ENCODE measurements at places on chromosomes 3 and 15.
A peak's percentile ranks its signal among the peaks of the same experiment; 100 is the strongest.

DNA sequence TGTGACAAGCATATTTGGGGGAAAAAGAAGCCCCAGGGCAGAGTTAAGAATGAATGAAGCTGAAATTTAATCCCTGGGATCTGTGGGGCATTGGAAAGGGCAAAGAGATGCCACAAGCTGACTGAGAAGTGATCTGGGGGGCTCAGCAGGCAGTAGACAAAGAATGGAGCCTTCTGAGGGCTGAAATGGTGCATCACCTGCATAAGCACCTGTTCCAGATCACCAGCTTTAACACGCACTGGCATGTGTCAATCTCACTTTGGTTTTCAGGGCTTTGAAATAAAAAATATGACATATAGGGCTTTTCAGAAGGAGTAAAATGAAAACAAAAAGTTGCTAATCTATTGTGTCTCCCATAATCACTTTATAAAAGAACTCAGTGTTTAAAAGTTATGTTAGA, 210.8 kb upstream of the ARHGEF26 start:
- no peak for DNase-seq

- DNase-seq = no peak
Observed at GRCh38 chr15:25403771-25404170, 35.1 kb downstream of the UBE3A start.

- DNase-seq = no peak
Observed at GRCh38 chr3:159196359-159196758, 394.5 kb downstream of the MFSD1 start.

DNA sequence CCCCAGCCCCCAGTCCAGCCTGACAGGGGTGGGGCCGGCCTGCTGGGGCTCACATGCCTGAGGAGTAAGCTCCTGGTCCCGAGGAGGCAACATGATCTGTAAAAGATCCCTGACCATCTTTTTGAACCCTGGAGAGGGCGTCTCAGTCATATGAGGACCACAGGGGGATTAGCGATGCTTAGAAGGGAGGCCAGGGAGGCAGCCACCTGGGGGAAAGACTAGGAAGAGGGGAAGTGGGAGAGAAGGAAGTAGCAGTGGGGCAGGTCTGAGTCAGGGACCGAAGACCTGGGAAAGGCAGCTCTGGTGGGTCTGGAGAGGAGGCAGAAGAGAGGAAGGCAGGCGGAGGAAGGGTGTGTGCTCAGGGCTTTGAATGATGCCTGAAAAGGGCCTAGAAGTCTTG, 18.9 kb downstream of the PIF1 start:
- no peak for DNase-seq

DNA sequence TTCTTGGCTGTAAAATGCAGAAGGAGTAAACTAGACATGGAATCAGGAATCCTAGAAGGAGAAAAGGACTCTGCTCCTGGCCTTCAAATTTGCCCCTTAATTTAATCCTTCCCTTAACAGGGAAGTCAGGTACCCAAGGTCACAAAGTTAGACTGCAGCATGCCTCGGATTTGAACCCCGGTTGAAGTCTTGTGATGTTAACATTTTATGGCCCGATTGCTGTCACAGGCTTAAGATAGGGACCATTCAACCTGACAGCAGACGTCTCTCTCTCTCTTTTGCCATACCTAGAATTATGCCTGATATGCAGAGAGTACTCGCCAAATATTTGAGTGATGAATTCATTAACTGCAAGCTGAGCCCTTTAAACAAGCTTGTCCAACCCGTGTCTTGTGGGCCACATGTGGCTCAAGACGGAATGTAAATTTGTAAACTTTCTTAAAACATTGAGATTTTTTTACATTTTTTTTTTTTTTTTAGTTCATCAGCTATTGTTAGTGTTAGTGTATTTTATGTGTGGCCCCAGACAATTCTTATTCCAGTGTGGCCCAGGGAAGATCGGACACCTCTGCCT, 217.2 kb downstream of the THSD4 start:
- DNase-seq = no peak

- peak; percentile 65 for DNase-seq
Observed at GRCh38 chr15:56794165-56794552, 60.9 kb upstream of the ZNF280D start.

- peak; percentile 65 for DNase-seq
Observed at GRCh38 chr3:134009345-134010000, 20.3 kb downstream of the SLCO2A1 start.

GRCh38 chr15:67232591-67232990, 21.9 kb downstream of the AAGAB start:
- DNase-seq = no peak

DNA sequence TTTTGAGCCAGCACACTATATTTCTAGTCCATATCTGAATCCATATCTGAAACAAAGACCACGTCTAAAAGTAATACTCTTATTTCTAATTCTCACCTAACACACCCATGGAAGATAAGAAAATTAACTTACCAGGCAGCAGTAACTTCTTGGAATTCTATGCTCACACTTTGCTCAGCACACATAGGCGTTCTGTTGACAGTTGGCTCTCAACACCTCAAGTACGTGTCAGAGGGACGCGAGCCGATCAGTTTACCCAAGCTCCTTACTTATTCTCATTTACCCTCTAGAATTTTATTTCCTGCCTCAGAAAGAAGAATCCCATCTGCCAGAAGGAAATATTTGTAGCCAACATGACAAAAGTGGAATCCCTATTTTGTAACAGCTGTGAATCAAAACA, 911.9 kb downstream of the FHIT start:
- no peak for DNase-seq

- peak; percentile 89 for DNase-seq
Observed at GRCh38 chr15:73982222-73982962, 9.7 kb downstream of the STOML1 start.

- DNase-seq = peak; percentile 6
Observed at GRCh38 chr15:77569729-77570125, 63.0 kb downstream of the LINGO1 start.

DNA sequence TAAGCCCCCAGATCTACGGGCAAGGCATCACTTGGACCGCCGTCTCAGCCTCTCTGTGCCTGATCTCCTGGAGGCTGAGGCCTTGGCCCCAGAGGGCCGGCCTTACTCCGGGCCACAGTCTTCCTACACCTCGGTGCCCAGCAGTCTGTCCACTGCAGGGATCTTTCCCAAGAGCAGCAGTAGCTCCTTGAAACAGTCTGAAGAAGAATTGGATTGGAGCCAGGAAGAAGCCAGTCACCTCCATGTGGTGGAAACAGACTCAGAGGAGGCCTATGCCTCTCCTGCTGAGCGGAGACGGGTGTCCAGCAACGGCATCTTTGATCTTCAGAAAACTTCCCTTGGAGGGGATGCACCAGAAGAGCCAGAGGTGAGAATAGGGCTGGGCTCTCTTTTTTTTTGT, 67.0 kb downstream of the MCTP2 start:
- DNase-seq = no peak

DNA sequence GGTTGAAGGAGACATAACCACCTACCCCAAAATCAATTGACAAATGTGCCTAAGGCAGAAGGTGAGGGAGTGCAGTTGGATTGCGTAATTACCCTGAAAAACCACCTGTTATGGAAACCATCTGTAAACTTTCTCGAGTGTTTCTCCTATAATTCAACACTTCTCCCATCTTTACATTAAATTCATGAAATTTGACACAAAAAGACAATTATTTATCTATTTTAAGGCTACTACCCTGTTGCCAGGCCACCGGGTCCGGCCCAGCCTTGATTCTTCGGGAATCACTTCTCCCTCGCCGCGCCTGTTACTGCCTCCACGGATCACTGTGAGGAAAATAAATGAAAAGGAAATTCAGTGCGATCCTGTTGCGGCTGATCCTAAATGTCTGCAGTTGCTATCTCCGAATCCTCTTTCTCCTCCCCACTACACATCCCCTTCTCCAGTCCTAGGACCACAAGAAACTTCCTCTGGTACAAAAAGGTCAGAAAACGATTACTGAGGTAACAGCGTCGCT, 646 bp downstream of the IQCB1 start:
- peak; percentile 10 for DNase-seq

DNA sequence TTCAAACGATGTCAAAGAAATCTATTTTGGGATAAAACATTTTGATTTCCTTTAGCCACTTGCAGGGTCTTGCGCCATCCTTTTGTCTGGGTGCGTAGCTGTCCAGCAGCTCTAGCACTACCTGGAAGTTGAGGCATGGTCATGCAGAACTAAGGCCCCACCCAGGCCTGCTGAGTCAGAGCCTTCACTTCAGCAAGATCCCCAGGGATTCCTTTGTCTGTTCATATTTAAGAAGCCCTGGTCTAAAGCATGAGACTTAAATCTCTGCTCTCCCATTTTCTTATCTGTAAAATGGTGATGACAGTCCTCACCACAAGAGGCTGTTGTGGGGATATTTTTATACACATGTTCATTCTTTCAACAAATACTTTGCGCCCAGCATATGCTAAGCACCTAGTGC, 99.0 kb upstream of the CTDSPL start:
- DNase-seq = peak; percentile 58

DNA sequence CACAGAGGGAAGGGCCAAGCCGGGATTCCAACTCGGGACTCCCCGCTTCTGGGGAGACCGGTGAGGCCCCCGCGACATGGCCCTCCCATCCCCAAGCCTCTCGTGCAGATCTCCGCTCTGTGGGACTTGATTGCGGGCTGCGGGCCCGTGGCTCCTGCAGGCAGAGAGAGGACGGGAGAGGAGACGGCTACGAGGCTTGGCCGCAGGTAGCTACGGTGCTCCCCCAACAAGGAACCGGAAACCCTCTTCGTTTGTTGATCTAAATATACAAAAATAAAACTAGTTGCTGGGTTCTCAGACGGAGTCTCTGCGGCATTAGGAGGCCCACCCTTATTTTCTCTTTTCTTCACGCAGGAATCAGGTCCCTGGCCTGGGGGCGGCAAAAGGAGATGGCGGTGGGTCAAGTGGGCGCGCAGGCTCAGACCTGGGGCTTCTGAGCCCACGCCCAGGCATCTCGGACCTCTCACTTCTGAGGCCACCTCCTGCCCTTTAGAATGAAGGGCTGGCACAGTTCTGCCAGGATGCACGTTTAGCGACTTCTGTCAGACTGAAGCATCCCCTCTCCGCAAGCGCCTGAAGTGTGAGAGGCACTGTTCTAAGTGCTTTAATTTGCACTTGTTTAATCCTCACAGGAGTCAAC, 10.9 kb downstream of the GNB5 start:
- no peak for DNase-seq

- DNase-seq = peak; percentile 7
Observed at GRCh38 chr3:132596816-132597433, at the start of gene ACKR4. ACKR4 (plus strand) TSS chr3:132597270; CDS start chr3:132600398, 3,128 bp downstream.

DNA sequence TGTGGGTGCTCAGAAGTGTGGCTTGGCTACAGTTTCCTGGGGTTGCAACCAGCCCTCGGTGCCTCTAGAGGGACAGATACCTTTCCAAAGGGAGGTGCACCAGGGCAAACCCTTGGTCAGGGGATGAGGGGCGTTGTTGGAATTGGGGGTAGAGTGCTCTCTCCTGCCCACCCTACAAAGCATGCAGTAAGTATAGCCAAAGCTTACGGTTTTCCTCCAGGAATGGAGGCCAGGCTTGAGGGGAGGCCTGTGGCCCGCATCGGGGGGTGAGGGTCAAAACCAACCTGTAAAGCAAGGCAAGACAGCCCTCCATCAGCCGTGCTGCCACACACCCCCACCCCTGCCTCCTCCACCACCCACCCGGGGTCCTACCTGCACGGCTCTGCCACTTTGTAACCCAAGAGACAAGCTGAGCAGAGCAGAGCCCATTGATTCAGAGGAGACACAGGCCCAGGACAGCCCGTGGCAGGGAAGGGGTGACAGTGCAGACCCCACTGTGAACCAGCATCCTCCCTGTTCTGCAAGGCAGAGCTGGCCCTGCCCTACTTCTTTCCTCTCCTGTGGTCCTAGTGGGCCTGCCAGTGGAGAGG, 41.5 kb downstream of the TLE3 start:
- DNase-seq = no peak

DNA sequence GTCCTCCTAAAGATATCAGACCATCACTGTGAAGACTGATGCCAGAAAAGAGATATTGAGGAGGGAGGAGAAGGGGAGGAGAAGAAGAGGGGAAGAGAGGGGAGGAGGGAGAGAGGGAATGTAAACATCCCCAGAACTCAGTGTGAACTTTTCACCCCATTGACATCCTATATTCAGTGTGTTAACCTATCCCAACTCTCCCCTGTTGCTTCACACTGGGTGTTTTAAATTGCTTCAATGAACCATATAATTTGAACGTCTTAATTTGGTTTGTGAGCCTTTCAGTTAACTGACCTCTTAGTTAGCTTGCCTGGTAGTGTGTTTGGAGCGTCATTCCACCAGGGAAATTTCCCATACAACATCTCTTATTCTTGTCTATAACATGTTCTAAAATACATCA, 29.8 kb upstream of the PTPRG start:
- DNase-seq = no peak

- no peak for DNase-seq
Observed at GRCh38 chr3:110685630-110686029, 386.0 kb upstream of the NECTIN3 start.

DNA sequence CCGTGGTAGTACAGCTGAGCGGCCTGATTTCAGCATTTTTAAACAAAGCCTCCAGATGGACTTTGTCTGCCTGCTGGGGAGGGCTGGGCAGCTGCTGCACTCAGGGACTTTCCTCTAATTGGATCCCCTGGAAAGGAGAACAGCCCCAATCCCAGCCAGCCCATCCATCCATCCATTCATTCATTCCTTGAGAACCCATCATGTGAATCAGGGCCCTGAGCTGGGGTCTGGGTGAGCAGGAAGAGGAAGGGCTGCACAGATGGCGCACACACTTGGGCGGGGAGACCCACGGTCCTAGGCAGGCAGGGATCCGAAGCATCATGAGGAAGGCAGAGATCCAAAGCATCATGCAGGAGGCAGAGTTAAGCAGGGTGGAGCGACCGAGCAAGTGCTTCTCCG, 45.7 kb downstream of the TPRA1 start:
- no peak for DNase-seq

GRCh38 chr15:40845511-40846284, 1.9 kb downstream of the SPINT1 start:
- no peak for DNase-seq

- DNase-seq = no peak
Observed at GRCh38 chr3:124639406-124640237, 90.6 kb upstream of the UMPS start.

GRCh38 chr3:80355144-80355543, 587.3 kb upstream of the ROBO1 start:
- peak; percentile 8 for DNase-seq

DNA sequence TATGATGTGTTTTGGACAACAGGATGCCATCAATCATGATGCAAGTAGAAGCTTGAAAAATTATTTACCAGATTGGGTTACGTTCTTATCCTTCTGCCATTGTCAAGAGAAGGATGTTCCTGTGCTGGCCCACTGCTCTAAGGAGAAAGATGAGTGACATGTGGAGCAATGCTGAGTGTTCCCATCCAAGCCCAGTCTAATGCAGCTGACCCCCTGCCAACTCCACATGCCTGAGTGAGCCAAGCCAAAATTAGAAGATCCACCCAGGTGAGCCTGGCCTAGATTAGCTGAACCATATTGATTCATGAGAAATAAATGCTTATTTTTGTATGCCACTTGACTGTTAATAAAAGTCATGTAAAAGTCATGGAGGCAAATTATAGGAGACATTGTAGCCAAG, 446.5 kb downstream of the CNTN3 start:
- no peak for DNase-seq
